ENCODE measurements at places on chromosomes 13 and 19.

- no peak for DNase-seq
These were observed 199.0 kb downstream of the KATNAL1 start for GRCh38 chr13:30108216-30108912.

DNA sequence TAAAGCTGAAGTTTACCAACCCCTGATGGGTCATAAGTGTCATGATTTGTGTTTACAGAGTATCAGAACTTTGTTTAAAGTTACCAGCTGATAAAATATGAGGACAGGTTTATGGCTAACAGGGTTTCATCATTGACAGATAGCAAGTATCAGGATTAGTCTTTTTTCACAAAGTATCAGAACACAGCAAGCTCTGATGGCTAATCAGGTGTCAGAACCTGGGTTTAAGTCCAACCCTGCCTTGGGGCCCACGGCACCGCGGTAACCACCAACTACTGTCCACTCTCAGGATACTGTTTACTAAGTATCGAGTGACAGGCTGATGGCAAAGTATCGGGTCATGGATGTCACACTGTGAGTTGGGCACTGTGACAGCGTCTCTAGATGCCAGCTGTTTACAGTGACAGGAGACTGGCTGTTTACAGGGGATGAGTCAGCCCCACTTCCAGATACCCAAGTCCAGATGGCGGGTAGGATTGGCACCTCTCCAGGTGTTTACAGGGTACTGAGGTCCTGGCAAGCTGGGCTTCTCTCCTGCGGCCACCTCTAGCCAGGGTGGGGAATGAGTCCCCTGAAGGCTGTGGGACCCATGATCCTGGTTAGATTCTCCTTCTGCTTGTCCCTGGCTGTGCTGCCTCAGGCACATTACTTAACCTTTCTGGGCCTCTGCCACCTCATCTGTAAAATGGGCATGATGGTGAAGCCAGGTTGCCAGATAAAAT, 21.8 kb downstream of the ARRDC2 start:
- DNase-seq = no peak

DNA sequence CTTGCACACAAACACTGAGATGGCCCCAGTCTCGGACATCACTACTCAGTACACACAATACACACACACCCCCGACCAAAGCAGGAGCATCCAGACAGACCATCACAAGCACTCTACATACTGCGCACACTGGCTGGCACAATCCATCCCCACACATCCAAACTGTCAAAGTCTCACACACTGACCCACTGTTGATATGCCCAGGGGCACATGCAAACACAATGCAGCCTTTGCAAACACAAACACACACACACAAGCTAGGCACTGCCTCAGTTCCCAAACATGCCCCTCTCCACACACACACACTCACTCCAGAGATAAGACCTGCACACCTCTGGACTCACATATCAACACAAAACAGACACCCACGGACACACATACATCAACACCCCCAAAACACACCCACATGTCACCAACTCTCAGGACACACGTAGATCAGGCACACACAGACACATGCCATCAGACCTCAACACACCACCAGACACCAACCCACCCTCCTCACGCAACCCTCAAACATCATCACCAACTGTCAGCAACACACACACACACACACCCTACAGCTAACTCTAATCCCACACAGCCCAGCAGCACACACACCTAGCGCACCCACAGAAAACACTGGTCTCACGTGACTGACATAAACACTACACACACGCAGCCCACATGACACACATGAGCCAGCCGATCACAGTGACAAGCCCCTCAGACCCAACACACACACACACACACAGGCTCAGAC, 1.9 kb downstream of the BBC3 start:
- peak; percentile 62 for DNase-seq

GRCh38 chr19:19385896-19386869, 19.3 kb upstream of the GATAD2A start:
- DNase-seq = peak; percentile 74

DNA sequence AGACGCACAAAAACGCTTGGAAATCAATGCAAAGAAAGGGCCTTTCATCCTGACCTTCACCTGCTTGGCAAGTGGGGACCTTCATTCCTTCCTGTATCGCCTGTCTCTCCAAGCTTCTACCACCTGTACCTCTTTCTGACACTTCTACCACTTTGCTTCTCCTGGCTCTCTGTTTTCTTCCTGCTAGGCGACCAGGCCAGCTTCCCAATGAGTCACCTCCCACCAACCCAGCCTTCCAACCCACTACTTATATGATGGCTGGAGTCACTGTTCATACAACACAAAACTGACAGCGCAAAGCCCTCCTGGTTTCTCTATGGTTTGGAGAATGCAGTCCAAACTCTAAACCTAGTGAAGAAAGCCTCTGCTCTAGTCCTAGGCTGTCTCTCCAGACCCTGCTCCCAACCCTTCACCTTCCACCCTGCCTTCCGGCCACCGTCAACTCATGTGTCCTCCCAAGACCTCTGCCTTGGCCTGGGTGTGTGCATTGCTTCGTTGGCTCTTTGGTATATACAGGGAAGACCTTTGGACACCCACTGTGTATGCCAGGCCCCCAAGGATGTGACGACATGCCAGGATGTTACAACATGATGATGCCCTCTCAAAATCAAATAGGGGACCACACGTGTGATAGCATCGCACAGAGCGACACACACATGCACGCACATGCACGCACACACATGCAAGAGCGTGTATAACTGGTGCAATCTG, 148.5 kb downstream of the STK24 start:
- no peak for DNase-seq

- DNase-seq = no peak
These were observed 9.9 kb downstream of the ZNF665 start for GRCh38 chr19:53183146-53183764.

GRCh38 chr13:113633485-113633873, 24.5 kb downstream of the ATP4B start:
- DNase-seq = no peak

DNA sequence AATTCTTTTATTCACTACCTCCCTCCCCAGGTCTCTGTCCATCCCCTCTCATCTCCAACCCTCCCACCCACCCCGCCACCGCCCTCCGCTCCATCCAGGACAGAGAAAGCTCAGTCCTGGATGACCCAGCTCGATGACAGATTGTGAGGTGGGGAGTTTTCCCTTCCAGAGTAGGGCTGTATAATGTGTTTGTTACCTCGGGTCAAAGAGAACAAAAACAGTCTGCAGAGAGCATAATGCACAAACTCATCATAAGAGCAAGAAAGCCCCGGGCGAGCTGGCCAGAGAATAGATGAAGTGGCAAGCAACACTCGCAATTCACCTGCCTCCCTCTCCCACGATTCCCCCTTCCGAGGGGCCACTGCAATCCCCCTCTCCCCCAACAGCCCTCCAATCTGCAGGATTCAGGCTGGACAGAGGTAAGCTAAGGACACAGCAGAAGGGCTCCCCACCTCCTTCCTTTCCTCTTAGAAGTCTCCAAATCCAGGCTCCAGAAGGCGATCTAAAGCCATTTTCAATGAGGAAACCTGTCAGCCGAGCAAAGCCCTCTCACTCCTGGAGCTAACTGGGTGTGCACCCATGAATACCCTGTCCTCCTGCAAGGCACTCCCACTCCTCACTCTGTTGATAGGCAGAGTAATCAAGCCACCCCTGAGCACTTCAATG, 2.6 kb downstream of the CACNA1A start:
- DNase-seq = no peak

- DNase-seq = no peak
These were observed 3.6 kb downstream of the JOSD2 start for GRCh38 chr19:50507376-50507775.

DNA sequence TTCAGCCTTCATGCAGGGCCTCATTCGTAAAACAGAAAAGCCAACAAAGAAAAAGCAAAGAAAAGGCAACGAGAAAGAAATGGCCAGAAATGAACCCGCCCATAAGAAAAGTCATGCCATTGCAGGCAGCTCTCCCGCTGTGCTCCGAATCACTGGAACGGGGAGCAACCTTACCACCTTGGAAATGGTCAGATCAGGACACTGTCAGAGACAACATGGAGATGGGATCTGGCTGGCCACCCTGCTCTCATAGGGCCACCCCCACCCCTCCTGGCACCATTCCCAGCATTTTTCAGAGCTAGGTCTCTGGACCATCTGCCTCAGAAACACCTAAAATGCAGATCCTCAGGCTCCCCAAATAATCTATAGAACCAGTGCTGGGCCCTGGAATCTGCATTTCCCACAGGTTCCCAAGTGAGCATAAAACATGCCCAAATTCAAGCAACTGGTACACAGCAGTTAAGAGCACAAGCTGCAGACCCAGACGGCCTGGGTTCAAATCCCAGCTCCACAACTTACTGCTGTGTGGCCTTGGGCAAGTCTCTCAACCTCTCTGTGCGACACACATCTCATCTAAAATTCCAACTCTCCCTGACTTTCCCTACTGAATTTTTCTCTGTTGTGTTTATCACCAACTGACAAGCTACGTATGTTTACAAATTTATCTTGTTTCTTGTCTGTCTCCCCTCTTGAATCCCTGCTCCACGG, 151.6 kb downstream of the IER2 start:
- DNase-seq = no peak

- no peak for DNase-seq
These were observed 72.2 kb downstream of the KCTD15 start for GRCh38 chr19:33868788-33869412.

- DNase-seq = peak; percentile 96
These were observed at the start of gene AP2S1 for GRCh38 chr19:46850228-46851203. AP2S1 (minus strand) TSS chr19:46850846; CDS start chr19:46850766, 80 bp downstream.

- DNase-seq = no peak
These were observed 1156.0 kb downstream of the OLFM4 start for GRCh38 chr13:54184576-54184975.

GRCh38 chr13:113252516-113253095, 43.2 kb downstream of the CUL4A start:
- no peak for DNase-seq

DNA sequence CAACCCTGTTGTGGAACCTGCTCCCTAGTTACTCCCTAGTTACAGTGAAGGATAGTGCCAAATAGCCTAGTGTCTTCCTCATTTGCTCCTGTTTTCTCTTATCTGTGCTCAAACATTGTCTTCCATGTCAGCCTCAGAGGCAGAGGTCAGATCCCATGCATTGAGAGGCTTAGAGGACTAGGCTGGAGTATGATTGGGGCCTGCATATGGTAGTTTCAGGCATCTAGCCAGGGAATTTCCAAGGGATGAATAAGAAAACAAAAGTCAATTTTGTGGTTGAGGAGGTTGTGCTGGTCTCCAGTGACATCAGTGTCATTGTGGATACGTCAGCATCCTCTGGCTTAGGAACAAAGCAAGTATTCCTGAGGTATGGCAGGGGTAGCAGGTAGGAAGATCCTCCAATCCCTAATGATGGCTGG, 9.4 kb downstream of the ZNF546 start:
- no peak for DNase-seq

DNA sequence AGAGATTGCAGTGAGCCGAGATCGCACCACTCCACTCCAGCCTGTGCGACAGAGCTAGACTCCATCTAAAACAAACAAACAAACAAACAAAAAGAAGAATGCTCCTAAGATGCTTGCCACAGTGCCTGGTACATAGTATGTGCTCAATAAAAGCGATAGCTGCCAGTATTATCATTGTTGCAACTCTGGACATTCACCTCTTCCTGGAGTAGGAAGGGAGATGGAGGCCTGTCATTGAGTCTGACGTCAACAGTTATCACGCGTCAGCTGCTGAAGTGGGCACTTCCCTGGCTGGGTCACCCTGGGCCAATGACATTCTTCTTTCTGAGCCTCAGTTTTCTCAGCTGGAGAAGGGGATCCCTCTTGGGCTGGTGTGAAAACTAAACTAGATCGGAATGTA, 4.2 kb upstream of the PLAUR start:
- DNase-seq = no peak
